EL (cell line): ENCODE measurements at places on chromosomes 7 and 10.

DNA sequence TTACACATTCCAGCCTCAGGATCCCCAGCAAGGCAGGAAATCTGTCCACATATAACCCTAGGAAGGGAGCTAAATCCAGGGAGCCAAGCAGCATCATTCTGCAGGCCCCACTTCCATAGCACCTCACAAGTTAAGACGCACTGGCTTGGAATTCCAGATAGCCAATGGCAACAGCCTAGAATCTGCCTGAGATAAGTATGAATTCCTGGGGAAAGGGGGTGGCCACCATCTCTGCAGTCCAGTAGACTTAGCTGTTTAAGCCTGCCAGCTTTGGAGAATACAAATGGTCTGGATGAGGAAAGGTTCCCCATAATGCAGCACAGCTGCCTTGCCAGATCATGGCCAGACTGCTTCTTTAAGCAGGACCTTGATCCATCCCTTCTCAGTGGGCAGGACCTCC, 179.4 kb upstream of the PRSS1 start:
- no peak for DNase-seq

DNA sequence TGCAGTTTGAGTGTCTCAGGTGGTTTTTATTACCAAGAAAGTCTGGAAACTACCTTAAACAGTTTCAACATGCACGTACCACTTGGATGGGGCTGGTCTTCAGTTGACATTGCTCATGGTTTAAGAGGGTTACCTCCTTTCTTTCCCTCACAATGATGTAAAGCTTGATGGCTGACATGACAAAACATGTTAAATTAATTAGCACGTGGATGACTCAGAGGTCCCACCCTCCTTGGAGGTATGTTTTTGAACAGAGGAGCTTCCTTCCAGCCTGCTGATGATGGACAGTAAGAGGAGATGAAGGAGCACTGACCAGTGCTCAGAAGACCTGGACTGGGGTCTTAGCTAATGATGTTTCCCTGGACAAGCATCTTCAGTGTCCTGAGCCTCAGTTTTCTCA, 322.3 kb upstream of the PODXL start:
- no peak for DNase-seq

- DNase-seq: no peak
Observed at GRCh38 chr10:22701132-22701826, 13.1 kb downstream of the PIP4K2A start.

GRCh38 chr7:92732316-92733036, 103.9 kb downstream of the CDK6 start:
- DNase-seq: no peak

DNA sequence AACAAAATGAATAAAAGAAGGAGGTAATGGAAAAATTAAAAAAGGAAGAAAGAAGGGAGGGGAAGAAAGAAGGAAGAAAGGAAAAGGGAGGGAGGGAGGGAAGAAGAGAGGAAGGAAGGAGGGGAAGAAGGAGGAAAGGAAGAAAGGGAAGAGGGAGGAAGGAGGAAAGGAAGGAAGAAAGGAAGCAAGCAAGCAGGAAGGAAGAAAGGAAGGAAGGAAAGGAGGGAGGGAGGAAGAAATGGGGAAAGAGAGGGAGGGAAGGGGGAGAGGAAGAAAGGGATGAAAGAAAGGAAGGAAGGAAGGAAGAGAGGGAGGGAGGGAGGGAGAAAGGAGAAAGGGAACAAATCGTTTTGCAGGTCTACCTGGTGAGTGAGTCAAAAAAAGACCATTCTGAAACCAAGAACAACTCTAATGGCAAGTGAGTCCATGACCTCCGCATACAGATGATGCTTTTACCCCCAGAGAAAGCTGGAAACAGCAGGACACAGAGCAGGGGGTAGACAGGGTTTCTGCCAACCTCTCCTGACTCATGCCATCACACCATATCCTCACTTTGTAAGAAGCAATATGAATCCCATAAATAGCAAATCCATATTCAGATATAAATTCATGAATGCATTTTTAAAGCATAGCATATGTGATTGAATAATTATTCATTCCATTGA, 1112.9 kb upstream of the AUTS2 start:
- no peak for DNase-seq

GRCh38 chr10:96797485-96797884, 34.6 kb upstream of the LCOR start:
- DNase-seq: no peak

- no peak for DNase-seq
Observed at GRCh38 chr7:8121243-8121642, 140.7 kb downstream of the ICA1 start.

- no peak for DNase-seq
Observed at GRCh38 chr7:55177068-55177530, 158.3 kb downstream of the EGFR start.

GRCh38 chr7:123535517-123535916, 1.1 kb upstream of the IQUB start:
- no peak for DNase-seq

- no peak for DNase-seq
Observed at GRCh38 chr10:126687121-126687606, 16.7 kb upstream of the C10orf90 start.

DNA sequence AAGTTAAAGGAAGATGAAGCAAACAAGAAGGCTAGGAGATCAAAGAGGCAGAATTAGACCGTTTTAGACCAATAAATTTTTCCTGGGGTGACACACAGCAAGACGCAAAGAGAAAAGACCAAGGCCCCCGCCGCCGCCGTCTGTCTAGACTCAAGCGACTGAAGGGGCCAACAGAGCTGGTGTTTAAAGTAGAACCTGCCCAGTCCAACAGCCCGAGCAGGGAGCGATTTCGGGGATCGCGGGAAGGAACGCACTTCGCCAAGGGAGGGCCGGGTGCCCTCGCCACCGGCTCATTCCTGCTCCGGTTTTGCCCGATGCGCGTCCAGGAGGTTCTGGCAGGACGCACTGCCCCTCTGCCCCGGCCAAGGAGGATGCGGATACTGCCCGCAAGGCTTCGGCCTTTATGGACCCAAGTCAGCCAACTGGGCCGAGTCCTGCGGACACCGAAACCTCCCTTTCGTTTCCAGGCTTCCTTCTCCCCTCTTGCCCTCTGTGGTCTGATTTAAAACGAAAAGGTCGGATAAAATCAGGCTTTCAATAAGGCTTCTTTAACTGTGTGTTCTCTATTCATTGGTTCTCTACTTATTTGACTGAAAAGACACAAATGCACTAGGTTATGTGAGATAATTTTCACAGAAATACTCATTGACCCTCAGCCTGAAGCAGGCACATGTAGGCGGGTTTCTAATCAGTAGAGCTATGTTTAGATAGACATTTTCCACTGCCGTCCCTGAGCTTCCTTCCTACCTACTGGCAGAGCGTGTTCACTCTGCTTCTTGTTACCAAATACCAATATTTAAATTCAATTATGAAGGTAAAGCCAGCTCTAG, 2.2 kb upstream of the HOXA7 start:
- DNase-seq: no peak

GRCh38 chr7:91517201-91517785, 253.1 kb downstream of the FZD1 start:
- no peak for DNase-seq

DNA sequence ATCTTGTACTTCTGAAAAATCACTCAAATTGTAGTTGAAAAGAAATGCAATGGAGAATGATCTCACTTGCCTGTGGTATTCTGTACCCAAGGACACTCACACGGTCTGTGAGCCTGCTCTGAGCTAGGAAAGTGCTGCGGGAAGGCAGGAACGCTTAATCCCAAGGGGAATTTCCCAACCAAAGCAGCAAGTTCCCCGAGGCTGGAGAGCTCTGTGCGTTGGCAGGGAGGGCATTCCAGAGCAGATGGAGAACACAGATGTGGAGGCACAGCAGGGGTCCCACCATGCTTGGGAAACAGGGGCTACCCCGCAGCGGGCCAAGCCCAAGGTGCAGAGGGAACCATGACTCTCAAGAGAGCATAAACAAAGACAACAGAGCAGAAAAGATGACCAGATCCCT, 13.6 kb downstream of the SVIL start:
- DNase-seq: peak; percentile 53

- peak; percentile 45 for DNase-seq
Observed at GRCh38 chr10:70348228-70348850, 34.1 kb downstream of the LRRC20 start.

- no peak for DNase-seq
Observed at GRCh38 chr7:44772440-44772839, 23.8 kb downstream of the ZMIZ2 start.

GRCh38 chr7:150722431-150722931, 6.1 kb downstream of the GIMAP1 start:
- DNase-seq: no peak

- DNase-seq: peak; percentile 80
Observed at GRCh38 chr10:96991313-96991841, 159.3 kb downstream of the LCOR start.

DNA sequence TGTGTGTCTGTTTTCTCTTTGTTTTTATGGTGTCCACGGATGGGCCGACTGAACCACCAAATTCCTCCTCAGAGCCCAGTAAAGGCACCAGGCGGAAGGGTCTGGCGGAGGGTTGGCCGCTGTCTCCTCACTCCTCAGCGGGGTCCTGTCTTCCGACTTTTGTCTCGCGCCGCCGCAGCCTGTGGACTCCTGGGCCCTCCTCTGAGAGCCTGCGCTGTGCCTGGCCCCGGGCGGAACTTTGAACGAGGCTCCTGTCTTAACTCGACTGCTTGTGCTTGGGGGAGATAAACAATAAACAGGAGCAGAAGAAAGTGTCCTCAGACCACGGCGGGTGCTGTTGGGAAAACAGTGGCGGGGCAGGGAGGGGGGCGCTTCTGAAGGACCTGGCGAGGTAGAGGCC, 2.2 kb upstream of the FAM20C start:
- no peak for DNase-seq

GRCh38 chr7:25712500-25712899, 439.5 kb upstream of the NFE2L3 start:
- no peak for DNase-seq

- no peak for DNase-seq
Observed at GRCh38 chr10:133226251-133226808, 3.7 kb upstream of the UTF1 start.

DNA sequence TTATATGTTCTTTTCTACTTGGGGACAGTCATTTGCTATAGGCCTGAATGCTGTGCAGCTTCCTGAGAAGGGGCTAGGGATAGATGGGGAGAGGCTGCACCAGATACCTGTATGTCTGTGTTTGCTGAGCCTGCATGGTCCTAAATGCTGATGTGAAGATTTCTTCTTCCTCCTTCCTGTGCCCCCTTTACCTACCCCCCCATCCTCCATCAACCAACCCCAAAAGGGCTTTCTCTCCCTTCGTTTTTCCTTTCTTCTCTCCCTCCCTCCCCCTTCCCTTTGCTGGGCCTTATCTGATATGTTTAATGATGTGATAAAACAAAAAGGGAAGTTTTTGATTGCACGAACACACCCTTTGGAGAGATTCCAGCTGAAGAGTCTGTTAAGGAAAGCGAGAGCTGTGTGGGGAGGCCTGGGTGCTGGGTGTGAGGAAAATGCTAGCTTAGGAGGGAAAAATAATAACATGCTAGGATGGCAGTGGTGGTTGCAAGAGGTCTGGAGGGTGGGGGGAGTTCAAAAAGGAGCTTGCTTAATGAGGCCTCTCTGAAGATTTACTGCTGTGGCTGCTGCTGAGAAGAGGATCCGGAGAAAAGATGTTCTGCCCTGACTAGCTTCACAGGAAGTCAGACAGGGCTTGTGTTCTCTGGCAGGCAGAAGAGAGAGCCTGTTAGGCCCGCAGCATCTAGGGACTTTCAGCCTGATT, 101.8 kb downstream of the SAMD9 start:
- DNase-seq: peak; percentile 42

DNA sequence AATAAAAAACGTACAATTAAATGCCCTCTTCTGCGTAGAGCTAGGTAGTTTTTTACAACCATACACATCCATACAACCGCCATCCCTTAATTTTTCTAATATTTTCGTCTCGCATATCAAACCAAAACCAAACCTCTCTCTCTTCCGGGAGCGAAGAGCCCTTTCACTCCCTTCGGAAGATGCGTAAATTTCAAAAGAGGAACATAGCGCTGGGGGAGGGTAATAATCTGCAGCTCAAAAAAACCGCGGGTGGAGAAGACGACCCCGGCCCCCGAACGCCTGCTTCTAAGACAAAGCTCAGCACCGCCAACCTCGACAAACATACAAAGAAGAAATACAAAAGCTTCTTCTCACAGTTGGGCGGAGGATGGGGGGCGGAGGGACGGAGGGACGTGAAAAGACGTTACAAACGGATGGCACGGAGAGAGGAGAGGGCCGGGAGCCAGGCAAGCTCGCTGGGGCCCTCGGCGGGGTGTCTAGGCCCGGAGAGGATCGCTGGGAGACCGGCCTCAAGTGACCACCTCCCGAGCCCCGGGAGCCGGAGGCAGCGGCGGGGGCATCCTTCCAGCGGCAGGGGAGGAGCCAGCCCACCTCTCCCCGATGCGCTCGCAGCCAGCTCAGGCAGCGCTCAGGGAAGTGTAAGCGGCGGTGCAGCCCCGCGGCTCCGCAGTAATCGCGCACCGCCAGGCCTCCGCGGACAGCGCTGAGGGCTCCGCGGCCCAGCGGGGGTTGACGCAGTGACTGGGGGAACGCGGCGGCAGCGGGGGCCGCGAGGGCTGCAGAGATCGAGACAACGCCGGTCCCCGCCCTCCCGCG, 851 bp downstream of the MKRN1 start:
- DNase-seq: peak; percentile 38

DNA sequence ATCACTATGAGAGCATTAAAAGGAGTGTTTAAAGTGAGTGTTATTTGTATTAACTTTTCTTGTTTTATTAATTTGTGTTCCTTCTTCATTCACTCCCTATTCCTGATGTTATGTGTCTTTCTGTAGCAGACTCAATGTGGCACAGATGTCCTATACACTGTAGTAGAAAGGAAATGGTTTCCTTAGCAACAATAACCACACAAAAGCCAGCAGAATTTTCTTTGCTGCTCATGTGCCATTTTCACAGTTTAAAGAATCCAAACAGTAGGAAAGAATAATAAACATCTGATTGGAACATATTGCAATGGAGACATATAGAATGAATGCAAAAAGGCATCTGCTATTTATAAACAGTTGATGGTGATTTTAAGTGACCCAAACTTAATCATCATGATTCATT, 763.6 kb downstream of the PHTF2 start:
- no peak for DNase-seq

GRCh38 chr7:15214976-15215375, 312.4 kb upstream of the DGKB start:
- DNase-seq: no peak

GRCh38 chr7:138889582-138890498, 91.3 kb downstream of the KIAA1549 start:
- no peak for DNase-seq

GRCh38 chr7:104524853-104525252, 196.4 kb downstream of the LHFPL3 start:
- no peak for DNase-seq

DNA sequence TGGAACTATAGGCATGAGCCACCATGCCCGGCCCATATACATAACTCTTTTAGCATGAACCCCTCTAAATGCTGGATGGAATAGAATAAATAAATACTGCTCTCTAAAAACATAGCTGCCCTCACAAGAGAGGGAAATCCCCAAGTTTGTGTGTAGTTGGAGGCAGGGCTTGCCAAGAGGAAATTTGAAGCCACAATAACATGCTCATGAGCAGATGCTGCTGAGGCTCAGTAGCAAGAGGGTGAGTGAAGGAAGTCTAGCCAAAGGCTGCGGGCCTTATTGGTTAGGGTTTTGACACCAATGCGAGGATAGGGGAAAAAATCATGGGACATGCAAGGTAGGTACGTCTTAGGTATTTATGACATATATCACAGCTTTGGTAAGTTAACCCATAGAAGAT, 17.3 kb downstream of the TPK1 start:
- DNase-seq: no peak
